ENCODE measurements at places on chromosomes 7 and 10.

DNA sequence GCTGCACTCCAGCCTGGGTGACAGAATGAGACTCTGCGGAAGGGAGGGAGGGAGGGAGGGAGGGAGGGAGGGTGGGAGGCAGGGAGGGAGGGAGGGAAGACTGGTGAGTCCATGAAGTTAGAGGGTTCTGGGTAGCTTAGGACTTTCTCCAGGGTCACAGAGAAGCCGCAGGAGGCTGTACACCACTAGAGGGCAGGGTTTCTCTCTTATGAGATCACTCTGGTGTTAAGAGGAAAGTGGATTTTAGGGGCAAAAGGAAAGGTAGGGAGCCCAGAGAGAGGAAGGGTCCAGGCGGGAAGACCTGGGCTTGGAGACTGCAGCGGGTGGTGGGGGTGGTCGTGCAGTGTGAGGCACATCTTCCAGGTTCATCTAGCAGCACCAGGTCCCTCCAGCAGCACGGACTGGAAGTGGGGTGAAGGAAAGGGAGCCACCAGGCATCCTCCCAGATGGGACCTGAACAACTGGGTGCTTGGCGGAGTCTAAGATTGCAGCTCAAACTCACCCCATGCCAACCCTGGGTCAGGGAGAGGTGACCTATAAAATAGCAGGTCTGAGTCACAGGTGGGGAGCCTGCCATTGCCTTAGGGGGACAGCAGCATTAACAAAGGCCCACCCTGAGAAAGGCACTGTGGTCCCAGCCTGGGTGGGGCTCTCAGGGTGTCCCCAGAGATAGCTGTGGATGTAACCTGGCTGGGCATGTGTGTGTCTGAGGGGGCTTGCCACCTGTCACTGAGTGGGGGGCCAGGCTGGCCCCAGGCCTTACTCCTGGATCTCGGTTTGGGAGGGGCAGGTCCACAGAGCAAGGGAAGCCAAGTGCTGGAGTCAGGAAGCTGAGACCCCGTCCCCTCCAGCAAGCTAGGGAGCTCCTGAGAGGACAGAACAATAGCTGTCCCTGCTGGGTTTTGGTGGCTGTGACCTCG is 48.5 kb upstream of the SLC29A3 start:
- peak; percentile 33 for DNase-seq

GRCh38 chr10:14751921-14752320 is 22.8 kb downstream of the FAM107B start:
- DNase-seq, result no peak

GRCh38 chr7:120691915-120692314 is 166.0 kb downstream of the TSPAN12 start:
- DNase-seq, result no peak

DNA sequence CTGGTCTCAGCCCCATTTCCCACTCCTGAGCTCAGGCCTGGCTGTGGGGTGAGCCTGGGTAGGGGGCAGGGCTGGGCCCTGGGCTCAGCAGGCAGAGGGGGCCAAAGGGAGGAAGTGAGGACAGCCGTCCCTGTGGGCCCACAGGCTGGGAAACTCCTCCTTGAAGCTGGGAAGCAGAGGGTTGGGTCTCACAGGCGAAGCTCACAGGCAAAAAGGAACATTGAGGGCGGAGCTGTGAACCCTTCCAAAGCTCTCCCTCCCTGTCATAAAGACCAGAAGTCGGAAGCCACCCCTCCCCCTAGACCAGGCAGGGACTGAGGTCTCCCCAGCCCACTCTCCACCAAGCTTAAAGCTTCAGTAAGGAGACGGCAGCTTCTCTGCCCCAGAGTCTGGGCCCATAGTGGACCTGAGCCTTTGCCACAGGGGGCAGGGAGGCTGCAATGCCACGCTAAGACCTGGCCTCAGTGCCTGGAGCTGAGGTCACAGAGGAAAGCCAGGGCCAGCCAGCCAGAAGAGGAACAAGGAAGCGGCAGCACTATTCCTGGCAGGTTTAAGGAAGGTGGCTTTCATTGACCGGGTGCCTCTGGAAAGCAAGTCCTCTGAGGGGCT is 1.0 kb upstream of the KCP start:
- no peak for DNase-seq

DNA sequence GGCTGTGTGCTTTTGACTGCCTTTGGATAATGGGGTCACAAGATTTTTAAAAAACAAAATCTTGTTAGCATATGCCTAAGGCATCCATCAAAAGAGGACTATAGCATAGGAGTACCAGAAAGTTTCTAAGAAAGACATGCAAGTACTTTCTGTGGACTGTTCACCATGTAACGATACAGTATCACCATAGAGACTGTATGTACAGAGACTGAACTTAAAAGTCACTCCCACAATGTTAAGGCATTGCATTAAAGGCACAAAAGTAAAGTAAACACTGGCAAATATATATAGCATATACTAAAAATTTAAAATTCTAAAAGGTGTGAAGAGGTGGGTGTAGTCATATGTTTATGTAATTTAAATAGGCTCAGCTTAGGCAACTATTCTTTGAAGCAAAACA is 190.9 kb downstream of the IMMP2L start:
- DNase-seq, result no peak

GRCh38 chr7:3217166-3217565 is 83.9 kb upstream of the SDK1 start:
- DNase-seq, result no peak

- DNase-seq, result no peak
Observed at GRCh38 chr7:84258628-84259027, 64.0 kb upstream of the SEMA3A start.

- no peak for DNase-seq
Observed at GRCh38 chr7:29619848-29620555, 56.4 kb downstream of the PRR15 start.

DNA sequence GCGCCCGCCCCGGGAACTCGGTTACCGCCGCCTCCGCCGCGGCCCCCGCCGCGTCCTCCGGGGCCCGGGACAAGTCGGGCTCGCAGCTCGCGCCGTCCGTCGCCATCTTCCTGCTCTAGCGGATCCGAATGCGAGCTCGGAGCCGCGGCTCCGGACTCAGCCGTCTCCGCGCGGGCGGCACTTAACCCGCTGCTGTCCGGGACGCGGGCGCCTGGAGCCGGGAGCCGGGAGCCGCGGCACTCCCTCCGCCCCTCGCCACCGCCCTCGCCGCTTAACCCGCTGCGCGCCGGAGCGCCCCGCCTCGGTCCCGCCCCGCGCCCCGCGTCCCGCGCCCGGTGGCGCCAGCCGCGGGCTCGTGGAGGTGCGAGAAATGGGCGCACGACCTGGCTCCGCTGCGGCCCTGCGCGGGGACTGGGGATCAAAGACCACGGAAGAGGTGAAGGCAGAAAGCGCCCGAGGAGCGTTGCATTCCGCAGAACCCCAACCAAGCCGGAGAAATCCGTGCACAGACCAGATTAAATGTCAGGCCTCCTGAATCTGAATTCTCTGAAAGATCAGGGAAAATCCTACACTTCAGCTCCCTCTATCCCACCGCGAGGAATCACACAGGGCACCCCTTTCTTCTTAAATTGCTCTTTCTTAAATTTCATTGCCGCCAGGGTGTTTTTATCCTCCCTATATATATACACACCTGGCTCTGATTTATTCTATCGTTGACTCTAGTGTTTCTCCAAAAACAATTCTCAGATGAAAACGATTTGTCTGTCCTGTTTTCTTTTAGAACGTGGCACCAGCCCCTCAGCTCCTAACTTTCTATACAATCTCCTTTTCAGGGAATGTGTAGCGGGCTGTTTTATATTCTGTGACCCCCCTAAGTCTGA is at the start of gene CTTNBP2:
Gene CTTNBP2, minus strand, starts transcription at position 132 of the 881 bp plus-strand sequence. Its CDS starts 26 bp downstream, at position 106.
- DNase-seq, result peak; percentile 19

DNA sequence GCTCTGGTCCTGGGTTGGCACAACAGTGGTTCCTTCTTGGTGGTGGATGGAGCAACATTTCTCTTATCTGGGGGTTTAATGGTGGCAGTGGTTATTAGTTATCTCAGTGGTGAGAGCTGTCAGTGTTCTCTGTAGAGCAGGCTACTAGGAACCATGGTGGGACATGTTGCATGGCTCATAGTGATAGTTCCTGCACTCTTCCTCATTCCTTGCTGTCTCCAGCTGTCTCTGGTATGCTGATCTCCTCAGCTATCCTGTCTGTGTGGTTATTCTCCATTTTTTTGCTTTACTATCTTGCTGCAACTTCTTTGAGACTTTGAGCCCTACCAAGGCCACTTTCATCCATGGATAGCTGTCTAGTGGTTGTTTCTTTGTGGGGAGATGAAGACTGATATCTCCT is 44.0 kb downstream of the CCDC7 start:
- no peak for DNase-seq

GRCh38 chr7:90710466-90710850 is 114.3 kb downstream of the CDK14 start:
- DNase-seq, result no peak

DNA sequence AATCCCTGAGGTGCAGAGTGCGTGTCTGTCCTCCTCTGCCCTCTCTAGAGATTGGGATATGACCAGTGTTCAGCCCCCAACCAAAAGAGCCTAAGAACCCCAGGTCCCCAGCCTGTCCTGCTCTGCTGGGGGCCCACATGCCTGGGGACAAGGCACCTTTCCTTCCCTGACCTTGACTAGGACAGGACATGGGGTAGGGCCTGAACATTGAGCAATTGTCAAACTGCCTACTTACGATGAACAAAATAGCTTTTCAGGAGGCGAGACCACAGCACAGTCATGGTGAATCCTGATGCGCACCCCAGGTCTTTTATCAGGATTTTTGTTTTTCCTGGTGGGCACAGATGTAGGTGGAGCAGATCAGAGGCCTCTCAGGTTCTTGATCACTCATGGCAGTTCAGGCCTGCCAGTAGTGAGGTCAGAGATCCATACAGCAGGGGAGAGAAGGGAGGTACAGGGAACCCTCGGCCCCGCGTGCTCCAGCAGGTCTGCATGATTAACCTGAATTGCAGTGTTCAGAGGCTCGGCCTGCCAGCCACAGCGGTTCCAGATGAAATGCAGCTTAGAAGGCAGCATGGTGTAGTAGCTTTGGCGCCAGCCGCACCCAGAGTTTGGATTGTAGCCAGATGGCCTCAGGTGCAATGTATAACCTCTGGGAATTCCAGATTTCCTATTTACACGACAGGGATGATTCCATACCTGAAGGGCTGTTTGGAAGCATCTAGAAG is 191.3 kb downstream of the CUX1 start:
- peak; percentile 83 for DNase-seq

GRCh38 chr10:37728830-37729229 is 128.6 kb downstream of the ZNF248 start:
- DNase-seq, result no peak

- no peak for DNase-seq
Observed at GRCh38 chr7:85805249-85805648, 618.4 kb upstream of the SEMA3D start.

DNA sequence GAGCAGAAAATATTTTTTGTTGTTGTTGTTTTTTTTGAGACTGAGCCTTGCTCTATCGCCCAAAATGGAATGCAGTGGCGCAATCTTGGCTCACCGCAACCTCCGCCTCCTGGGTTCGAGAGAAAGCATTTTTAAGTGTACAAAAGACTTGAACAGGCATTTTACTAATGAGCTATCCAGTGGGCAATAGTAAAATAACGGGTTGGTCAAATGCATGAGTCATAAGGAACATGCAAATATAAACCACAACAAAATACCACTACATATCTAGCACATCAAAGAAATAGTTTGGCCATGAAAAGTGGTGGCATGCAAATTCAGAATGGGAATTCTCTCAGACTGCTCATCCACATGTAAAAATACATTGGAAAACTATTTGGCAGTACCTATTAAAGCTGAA is 71.7 kb upstream of the TMEM106B start:
- no peak for DNase-seq

GRCh38 chr7:140081774-140082425 is 19.1 kb upstream of the PARP12 start:
- DNase-seq, result no peak

DNA sequence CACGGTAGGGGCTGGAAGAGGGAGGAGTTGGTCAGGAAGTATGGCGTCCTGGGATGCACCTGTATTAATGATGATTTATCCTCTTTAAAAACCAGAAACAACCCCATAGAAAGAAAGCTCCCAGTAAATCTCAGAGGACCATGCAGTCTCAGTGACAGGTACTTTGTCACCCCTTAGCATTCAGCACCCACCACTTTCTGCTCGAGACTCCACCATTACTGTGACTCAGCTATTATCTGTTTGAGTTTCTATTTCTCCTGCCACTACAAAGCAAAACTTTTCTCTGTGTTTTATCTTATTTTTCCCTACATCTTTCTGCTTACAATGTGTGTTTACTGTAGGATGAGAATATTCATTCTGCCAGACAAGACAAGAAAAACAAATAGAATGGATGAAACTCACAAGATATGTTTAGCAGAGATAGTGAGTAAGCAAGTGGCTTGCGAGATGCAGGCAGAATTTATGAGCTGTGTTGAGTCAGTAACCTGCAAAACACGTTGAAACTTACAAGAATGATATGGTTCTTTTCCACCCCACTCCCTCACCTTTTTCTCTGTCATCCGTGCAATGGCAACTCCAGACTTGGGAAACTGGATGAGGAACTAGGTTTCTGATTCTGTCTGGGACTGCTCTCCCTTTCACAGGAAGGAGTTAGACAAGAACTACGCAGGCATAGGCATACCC is 127.1 kb downstream of the AOAH start:
- DNase-seq, result no peak

DNA sequence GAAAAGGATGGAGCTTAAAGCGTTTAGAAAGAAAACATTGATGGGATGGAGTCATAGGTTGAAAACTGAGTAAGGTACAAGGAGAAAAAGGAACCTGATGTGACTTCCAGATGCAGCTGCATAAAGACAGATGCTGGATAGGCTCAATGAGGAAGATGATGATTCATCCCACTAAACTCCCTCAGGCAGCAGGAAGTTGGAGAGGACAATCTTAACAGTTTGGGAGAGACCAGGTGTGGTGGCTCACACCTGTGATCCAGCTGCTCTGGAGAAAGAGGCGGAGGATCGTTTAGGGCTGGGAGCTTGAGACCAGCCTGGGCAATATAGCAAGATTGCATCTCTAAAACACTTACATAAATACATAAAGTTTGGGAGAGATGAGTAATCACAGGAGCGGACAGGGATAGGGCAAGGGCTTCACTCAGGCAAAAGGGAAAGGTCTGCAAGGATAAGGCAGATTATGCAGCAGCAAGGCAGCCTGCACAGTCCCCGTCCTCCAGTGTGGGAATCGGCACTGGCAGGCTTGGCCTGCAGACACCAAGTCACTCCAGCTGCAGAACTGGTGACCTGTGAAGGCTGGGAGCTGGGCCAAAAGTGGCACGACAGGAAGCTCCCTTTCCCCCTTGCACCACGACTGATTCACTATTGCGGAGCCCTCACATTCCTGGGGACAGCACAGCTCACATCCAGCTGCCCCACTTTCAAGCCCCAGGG is 438.5 kb downstream of the GRID1 start:
- peak; percentile 5 for DNase-seq

- no peak for DNase-seq
Observed at GRCh38 chr10:34814913-34815184, 247 bp downstream of the PARD3 start.

All from NCI-H1105 treated with DMSO at 0.1 percent for 48 hours (cell line).